ENCODE measurements at places on chromosomes 2 and 18. TPM values are rescaled to one million over a fixed set of nuclear protein-coding genes. Genes with fewer than 3 reads are reported as not detected.

Gene TSPYL6
- not detected for total RNA-seq

Gene RTP5
- total RNA-seq, result 0.79 TPM

DNA sequence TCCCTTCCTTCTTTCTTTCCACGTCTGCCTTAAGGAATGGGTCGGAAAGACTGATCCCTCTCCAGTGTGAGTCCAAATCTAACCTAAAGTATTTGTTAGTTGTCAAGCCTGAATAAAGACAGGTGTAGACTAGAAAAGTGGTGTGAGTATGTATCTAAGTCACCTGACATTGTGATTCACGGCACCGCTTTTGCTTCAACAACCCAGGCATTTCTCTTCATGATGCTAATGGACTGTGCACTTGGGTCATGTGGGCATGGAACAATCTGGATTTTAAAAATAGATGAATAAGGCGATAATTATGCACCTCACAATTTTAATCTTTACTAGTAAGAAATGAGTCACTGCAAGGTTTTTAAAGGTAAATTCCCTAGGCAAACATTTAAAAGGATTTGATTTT, 107.5 kb downstream of the LIPG start:
- DNase-seq, result no peak

DNA sequence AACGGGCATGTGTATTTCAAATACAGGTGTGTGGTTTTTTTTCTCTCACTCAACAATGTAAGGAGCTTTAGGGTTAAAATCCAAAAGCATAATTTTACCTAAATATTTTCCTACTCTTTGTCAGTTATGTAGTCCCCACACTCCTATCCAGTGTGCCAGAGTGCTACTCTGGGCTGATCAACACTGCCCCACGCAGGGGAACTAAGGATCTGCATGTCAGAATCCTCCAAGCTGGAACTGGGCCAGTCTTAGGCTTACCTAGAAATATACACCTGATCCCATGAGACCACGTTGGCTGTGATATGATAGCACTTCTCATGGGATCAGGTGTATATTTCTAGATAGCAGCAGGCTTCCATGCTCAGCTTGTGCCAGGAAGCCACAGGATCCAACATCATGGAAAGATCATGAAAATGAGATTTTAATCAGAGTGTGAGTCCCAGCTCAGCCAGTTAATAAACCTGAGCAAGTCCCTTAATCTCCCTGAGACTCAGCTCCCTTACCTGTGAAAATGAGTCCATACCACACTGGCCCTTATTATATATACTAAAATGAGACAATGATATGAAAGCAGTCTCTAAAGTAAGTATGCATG, 29.7 kb downstream of the CCDC141 start:
- DNase-seq, result no peak

Gene C18orf54
- total RNA-seq, result 3.0 TPM

- DNase-seq, result no peak
Observed at GRCh38 chr2:120568089-120568974, 167.3 kb upstream of the GLI2 start.

Gene ALPG
- not detected for total RNA-seq

GRCh38 chr2:9081750-9082149, 78.3 kb upstream of the MBOAT2 start:
- DNase-seq, result no peak

- no peak for DNase-seq
Observed at GRCh38 chr2:138794724-138795123, 14.5 kb upstream of the NXPH2 start.

Gene CDH7
- not detected for total RNA-seq

Gene SERPINB5
- total RNA-seq, result not detected

GRCh38 chr2:65263262-65263661, 35.6 kb downstream of the ACTR2 start:
- DNase-seq, result no peak

Gene NR4A2
- 0.56 TPM for total RNA-seq

GRCh38 chr2:7971841-7972240, 710.0 kb upstream of the ID2 start:
- no peak for DNase-seq

Gene TXNL1
- 47.1 TPM for total RNA-seq

Gene SCYGR8
- total RNA-seq, result not detected

Gene SCYGR4
- total RNA-seq, result not detected

DNA sequence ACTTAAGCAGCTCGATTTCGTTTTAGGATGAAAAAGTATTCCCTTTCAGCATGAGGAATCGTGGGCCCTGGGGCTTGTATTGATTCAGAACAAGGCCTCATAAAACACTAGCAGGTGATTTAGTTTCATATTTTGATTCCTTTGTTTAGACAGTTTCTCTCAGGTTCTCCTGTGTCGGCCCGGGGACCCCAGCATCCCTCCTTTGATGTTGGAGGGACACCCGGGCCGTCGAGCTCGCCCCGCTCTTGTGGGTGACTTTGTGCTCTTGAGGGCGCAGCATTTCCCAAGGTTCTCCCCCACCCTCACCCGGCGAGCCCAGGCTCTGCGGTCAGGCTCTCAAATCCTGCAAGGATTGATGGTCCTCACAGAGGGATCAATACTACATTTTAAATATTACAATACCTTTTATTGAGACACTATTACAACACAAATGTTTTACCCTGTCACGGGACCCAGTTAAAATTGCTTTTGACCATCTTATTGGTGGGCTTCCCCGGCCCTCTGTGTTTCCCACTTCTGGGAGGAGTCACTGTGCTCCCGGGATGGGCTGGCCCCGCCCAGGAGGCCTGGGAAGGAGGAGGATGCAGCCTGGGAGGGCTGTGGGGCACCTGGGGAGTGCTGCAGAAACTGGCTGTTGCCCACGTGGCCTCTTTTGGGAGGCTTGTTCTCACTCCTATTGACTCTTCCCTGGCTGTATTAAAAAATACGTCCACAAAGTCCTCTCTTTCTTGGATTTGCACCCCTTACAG, 222.6 kb downstream of the INSIG2 start:
- DNase-seq, result no peak

- no peak for DNase-seq
Observed at GRCh38 chr2:117661619-117662018, 152.9 kb upstream of the DDX18 start.

Gene DOCK10
- 167 TPM for total RNA-seq

DNA sequence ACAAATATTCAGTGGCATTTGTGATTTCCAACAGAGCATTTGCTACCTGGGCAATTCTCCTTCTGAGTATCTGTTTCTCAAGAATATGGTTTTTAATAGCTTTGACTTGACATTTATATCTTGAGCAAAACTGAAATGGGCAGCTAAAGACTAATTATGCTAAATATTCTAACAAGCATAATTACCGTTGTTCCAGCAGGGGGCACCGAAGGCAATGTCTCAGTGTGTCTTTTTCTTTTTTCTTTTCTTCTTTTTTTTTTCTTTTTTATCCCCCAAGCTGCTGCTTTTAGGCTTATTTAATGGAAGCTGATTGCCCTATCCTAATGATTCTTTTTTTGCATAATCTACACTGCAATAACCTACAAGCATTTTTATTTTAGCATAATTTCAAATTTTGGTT, 138.9 kb upstream of the NABP1 start:
- no peak for DNase-seq

DNA sequence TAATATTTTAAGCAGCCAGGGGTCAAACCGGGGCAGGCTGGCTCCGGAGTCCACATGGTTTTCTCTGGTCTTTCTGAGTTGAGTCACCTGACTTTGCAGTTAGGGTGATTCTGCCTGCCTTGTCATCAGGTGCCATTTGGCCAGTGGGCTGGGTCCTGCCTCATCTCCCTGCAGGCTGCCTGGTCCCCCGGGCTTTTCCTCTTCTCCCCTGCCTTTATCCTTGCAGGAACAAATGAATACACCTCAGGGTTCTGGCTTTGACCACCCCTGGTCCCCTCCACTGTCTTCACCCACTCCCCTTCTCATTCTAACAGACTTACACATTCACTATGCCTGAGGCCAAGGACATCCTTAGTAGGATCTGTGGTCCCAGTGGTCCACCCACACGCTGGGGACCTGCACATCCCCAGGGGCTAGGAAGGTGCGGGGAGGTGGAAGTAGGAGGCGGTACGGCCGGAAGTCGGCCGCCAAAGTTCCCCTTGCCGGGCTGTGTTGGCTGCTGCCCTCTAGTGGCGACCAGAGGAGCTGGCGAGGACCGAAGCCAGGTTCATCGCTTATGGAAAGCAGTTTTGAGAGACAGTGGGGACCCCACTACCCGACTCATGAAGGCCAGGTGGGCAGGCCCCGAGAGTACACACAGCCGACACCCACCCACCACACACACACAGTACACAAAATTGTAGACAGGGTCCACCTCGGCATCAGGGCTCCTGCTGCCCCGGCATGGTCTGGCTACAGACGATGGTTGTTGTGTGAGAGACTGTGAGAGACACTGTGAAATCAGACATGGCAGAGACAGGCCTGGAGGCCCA, 6.3 kb upstream of the TEX261 start:
- DNase-seq, result peak; percentile 97

Gene SLC11A1
- total RNA-seq, result 374 TPM

DNA sequence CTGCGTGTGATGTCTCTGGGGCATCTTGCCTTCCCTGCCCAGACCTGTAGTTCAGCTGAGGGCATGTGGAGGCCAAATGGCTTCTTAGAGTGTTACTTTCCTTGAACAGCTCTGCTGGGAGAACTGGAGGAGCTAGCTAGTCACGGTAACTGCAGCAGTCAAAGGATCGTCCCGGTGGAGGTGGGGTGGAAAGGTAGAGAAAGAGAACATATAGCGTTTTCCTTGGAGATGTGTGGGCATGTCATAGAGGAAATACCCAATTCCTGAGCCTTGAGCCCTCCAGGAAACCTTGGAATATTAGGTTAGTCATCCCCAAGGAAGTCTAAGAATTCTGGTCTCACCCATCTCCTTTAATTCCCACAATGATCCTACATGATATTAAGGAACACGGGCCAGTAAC, 33.5 kb upstream of the IL37 start:
- no peak for DNase-seq

DNA sequence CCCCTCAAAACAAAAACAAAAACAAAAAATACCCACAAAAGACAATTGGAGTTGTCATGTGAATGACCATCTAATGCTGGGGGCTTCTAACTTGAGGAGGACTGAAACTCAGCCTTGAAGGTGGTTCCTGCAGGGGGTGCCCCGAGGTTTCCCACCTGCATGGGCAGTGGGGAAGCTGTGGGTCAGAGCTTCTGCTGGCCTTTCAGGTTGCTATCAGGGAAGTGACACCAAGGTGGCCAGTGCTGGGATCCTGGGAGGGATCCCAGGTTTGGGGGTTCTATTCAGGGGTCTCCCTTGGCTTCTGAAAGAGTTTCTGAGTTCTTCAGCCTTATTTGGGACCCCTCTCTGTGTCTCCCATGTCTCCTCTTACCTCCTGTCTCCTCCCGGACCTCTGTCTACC, 62.8 kb downstream of the LDLRAD4 start:
- no peak for DNase-seq

Gene TLK1
- total RNA-seq, result 87.5 TPM

Gene WNT10A
- 2.2 TPM for total RNA-seq

DNA sequence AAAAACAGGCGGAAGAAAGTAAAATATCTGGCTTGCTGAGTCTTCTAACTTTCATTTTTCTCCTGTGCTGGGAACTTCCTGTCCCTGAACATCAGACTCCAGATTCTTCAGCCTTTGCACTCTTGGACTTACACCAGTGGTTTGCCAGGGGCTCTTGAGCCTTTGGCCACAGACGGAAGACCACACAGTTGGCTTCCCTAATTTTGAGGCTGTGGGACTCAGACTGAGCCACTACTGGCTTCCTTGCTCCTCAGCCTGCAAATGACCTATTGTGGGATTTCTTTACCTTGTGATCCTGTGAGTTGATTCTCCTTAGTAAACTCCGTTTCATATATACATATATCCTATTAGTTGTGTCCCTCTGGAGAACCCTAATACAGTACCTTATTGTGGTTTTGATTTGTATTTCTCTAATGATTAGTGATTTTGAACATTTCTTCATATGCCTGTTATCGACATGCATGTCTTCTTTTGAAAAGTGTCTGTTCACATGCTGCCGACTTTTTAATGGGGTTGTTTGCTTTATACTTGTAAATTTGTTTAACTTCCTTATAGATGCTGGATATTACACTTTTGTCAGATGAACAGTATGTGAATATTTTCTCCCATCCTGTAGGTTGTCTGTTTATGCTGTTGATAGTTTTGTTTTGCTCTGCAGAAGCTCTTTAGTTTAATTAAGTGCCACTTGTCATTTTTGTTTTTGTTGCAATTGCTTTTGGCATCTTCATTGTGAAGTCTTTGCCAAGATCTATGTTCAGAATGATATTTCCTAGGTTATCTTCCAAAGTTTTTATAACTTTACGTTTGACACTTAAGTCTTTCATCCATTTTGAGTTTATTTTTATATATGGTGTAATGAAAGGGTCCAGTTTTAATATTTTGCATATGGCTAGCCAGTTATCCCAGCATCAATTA, 348.8 kb upstream of the SETBP1 start:
- no peak for DNase-seq

- DNase-seq, result no peak
Observed at GRCh38 chr18:77254711-77255405, 5.2 kb downstream of the GALR1 start.

DNA sequence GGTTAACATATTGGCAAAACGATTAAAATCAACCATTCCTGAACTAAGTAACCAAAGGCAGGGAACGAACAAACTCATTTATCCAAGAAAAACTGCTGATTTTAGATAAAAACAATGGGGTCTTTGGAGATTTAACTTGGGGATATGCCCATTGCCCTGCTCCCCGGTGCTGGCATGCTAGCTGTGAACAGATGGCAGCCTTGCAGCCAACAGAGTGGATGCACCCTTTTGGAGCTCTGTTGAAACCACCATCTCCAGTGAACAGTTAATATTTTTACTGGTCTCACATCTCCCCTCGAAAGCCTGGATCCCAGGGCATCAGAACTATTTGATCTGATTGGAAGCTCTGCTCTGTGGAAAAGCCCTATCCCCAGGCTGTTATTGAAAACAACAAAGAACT, 303.1 kb downstream of the TGIF1 start:
- no peak for DNase-seq

- no peak for DNase-seq
Observed at GRCh38 chr2:129796225-129796624, 183.2 kb upstream of the RAB6C start.

Gene SDC1
- total RNA-seq, result 16.6 TPM

- no peak for DNase-seq
Observed at GRCh38 chr18:36826556-36826955, 2.2 kb downstream of the TPGS2 start.

Gene ASNSD1
- total RNA-seq, result 50.8 TPM

Gene KIAA2012
- not detected for total RNA-seq

GRCh38 chr18:63646936-63647335, 2.9 kb upstream of the SERPINB4 start:
- DNase-seq, result no peak

All from spleen (tissue), 13 donors.